ENCODE measurements at places on chromosomes 3 and 15.

- DNase-seq, result no peak
Observed at GRCh38 chr3:183350164-183350563, 78.3 kb downstream of the MCF2L2 start.

DNA sequence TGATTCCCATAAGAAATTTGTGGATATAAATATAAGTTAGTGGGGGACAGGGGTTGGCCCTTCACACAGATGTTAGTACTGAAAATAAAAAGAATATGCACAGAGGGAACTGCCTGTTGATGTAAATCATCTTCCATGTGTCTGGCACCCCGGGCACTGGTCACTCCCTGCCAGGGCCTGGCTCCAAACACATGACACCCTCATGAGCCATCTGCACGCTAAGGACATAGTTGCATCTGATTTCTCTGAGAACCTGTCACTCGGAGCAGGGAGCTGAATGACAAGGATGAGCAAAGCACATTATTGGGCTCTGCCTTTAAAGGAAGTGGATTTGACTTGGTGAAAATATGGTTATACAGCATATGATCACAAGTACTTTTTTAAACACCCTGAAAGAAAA, 66.2 kb upstream of the TSC22D2 start:
- no peak for DNase-seq

GRCh38 chr15:68642491-68642845, 63.7 kb downstream of the CORO2B start:
- no peak for DNase-seq

- no peak for DNase-seq
Observed at GRCh38 chr3:34008191-34008590, 209.8 kb downstream of the PDCD6IP start.

DNA sequence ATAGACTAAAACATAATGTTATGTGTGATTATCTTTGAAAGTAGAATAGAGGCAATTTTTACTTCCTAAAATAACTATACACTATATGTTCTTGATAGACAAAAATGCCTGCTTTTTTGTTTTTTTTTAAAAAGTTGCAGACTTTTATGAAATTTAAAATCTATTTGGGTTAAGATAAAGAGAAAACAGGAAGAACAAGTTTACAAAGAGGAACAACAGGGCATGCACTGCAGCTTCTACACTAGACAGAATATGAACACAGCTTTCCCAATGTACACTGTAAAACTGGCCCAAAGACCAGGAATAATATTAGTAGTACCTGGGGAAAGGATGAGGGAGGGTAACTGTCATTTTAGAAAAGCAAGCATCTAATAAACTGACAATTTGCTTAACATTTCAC, 53.7 kb downstream of the NR1I2 start:
- no peak for DNase-seq

DNA sequence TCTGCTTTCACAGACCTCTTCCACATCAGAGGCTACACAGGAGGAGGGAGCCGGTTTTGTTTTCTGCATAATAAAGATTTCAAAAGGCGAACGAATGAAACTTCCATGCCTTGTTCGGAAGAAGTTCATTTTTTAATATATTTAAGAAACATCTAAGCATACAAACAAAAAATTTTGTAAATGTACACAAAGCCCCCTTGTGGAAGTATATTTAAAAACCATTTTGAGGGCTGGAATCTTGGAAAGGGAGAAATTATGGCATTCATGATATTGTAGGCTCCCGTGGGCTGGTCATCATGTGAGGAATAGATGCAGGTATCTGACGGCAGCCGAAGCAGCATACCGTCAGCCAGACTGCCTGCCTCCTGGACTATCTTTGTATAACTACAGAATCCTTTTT, 90.4 kb downstream of the MECOM start:
- DNase-seq, result no peak

DNA sequence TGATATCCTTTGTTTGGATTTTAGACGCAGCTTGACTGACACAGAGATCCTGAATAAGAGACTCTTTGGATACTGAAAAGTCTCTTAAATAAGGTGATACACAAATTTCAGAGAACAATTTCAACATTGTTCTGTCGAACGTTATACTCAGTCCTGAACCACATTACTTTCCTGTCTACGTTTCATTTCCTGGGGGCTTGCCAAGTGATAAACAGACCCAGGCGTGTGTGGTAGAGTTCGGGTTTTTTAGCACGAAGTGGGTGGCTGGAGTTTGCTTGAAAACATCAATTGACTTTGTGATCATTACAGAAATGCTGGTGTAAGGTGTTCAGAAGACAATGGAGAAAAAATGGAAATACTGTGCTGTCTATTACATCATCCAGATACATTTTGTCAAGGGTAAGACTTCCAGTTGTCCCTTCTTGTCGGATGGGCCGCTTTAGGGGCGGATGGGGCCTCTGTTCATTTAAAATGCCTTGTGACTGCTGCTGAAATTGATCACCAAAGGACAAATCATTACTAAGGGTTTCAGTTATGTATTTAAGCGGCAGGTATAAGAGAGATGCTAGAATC, at the start of gene CD96:
TSS of gene CD96 (plus strand) at position 287 of the 573 bp plus-strand sequence. CDS start at position 339, 52 bp downstream.
- peak; percentile 88 for DNase-seq

DNA sequence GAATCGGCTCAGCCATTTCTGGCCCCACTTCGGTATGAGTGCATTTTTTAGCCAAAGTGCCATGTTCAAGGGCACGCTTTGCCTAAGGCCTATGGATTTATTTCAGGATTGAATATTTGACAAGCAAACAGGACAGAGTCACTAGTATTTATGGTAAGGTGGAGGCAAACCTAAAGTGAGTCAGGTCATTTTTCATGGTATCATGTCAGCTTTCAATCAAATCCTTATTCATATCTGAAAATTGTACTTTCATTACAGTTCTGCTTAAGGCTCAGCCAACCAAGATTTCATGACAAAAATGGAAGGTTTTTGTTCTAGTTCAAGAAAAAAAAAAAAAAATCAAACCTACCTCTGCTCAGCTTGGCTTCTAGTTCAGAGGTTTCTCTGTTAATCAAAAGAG, 30.5 kb upstream of the ICE2 start:
- no peak for DNase-seq

GRCh38 chr3:112982710-112983109, 7.8 kb upstream of the CD200R1 start:
- DNase-seq, result no peak

DNA sequence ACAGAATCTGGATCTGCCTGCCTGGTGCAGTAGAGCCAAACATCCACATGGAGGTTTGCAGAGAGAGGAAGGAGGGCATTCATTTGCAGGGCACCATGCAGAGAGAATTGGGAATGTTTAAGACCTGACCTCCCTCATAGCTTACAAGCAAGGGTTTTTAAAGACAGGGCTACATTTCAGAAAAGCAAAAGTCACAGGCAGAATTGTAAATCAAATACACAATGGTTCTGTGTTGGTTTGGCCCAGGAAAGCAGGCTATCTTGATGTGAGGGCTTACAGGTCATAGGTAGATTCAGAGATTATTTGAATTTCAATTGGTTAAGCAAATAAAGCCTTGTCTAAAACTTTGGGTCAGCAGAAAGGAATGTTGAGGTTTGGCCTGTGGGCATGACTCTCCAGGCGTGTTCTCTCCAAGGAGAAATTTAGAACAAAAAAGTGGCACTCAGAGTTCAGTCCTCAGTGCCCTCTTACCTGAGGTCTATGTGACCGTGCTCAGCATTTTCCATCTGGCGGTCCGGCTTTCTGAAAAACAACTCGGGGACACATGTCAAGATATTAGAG, 91.5 kb downstream of the CD47 start:
- no peak for DNase-seq

- no peak for DNase-seq
Observed at GRCh38 chr3:169390271-169390670, 273.2 kb downstream of the MECOM start.

GRCh38 chr3:15982667-15983196, 185.0 kb upstream of the ANKRD28 start:
- DNase-seq, result no peak

GRCh38 chr3:86990012-86990733, 776 bp downstream of the VGLL3 start:
- no peak for DNase-seq

DNA sequence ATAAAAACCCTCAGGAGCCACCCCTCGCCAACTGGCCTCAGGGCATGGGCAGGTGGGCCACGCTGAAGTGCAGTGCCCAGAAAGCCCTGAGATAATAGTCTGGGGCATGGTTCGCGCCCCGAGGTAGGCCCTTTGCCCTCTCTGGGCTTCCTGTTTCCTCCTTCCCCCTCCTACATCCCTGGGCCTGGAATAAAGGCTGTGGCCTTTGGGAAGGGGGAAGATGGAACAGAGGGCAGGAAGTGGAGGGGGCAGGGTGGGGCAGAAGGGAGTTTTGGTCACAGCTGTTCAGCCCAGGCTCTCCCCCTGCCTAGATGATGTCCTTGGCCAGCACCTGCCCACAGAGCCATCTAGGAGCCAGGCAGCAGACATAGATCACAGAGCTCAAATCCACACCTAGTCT, 11.3 kb downstream of the CSRNP1 start:
- DNase-seq, result no peak

- DNase-seq, result no peak
Observed at GRCh38 chr3:127525373-127525772, 65.2 kb downstream of the TPRA1 start.

GRCh38 chr3:188559072-188559429, 405.1 kb downstream of the LPP start:
- DNase-seq, result no peak

DNA sequence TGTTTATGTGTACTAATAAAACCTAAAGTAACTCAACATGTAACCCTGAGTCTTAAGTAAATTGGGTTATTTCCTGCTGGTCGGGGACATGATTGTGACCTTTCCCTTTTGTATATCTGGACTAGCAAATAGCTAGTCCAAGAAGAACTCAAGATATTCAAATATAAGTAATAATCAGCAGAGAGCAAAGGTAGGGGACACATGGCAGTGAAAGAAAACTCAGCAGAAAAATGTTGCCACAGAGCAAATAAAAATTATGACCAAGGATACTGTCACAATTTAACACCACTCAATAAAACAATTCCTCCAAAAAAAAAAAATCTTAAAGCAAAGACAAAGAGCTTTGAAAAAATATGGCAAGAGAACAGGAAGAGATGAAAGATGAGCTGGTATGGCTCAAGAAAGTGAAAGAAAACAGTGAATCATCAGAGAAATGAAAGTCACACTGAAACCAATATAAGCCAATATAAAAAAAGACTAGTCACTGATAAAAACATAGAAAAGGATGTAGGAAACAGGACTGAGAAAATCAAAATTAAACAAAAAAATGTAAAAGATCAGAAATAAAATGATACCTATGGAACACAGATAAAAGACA, 43.4 kb downstream of the HLTF start:
- DNase-seq, result no peak

- DNase-seq, result no peak
Observed at GRCh38 chr3:85533586-85533985, 574.8 kb downstream of the CADM2 start.

- DNase-seq, result no peak
Observed at GRCh38 chr3:122612696-122613095, 35.2 kb downstream of the PARP15 start.

- DNase-seq, result no peak
Observed at GRCh38 chr3:18747383-18747782, 322.2 kb upstream of the SATB1 start.

- no peak for DNase-seq
Observed at GRCh38 chr3:38722781-38723568, 73.5 kb upstream of the SCN5A start.

GRCh38 chr3:114714957-114715460, 421.2 kb downstream of the TIGIT start:
- no peak for DNase-seq

DNA sequence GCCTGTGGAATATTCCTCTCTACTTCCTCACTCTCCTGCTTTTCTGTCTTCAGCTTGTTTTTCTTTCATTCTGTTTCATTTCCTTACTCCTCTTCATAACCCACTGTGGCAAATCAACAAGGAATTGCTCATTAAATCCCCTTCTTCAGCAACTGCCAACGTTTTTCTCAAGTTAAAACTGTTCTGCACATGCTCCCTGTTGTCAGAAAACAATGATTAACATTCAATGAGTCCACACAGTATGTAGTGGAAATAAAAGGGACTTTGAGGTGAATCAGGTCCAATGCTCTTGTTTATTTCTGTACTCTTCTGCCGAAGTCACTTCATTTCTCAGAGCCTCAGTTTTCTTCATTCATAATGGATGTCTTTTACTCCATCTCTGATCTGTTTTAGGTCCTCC, 11.9 kb upstream of the ROBO2 start:
- DNase-seq, result no peak

- DNase-seq, result peak; percentile 1
Observed at GRCh38 chr15:45521596-45522327, 793 bp downstream of the SLC30A4 start.

DNA sequence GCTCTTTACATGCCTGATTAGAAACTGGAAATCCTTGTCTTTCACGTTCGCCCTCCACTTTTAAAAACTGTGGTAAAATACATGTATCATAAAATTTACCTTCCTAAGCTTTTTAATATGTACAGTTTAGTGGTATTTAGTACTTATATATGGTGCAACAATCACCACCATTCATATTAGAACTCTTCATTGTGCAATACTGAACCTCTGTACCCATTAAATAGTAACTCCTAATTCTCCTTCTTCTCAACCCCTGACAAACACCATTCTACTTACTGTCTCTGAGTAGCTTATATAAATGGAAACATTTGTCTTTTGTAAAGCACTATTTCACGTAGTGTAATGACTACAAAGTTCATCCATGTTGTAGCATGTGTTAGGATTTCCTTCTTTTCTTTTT, 28.2 kb downstream of the GRM2 start:
- DNase-seq, result no peak

DNA sequence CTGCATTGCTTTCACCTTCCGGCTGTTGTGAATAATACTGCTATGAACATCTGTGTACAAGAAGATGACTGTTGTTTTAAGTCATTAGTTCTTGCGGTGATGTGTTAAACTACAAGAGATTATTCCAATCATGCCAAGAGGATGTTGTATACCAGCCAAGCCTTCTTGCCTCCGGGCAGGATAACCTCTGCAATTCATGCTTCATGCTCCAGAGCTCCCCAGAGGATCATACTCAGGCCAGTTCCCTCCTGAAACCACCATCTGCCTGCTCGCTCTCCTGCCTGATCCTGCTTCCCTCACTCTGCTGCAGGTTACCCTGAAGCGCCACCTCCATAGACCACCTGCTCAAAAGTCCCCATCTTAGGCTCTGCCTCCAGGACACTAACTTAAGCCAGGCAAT, 187.1 kb upstream of the PROK2 start:
- DNase-seq, result no peak

DNA sequence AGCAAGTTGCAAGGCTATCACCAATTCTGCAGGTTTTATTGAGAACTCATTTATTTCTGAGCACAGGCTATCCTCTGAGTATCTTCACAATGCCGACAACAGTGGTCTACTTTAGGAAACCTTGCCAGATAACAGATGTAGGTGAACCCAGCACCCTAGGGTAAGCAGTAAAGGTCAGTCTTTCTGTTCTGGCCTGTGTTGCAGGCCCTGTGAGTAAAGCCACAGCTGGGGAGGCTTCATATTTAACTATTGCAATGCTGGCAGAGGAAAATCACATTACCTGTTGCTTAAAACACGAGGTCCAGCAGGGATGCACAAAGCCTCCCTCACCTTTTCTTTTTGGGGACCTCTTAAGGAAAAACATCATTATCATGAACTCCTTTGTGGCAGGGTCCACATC, 55.5 kb downstream of the WHAMM start:
- no peak for DNase-seq

- DNase-seq, result no peak
Observed at GRCh38 chr15:59399465-59400102, 26.9 kb upstream of the MYO1E start.

- DNase-seq, result no peak
Observed at GRCh38 chr3:36444909-36445308, 64.6 kb downstream of the STAC start.

Measured in CD4-positive, alpha-beta T cell treated with Interleukin-6 at 100 ng/mL for 8 hours (primary cell).